AG04450 (cell line): ENCODE measurements at places on chromosomes 1 and 21.

- DNase-seq: no peak
Measured at GRCh38 chr1:94621395-94621794, 79.8 kb upstream of the F3 start.

DNA sequence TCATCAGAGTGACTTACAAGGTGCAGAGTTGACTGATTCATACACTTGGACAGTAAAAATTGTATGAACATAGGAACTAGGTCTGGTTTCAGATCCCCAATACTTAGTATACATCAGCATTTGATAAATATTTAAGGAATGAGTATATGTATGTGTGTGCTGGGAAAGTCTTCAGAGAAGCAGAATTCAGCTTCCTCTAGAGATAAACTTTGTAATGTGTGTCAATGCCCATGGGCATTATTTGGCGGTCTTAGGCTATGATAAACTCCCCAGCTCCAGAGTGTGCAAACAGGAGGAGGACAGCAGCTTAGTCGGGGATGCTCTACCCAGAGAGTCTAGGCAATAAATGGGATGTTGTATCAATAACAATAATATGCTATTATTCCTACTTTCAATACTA is 2.9 kb upstream of the CAMK1G start:
- no peak for DNase-seq

GRCh38 chr1:6868660-6869380 is 83.6 kb downstream of the CAMTA1 start:
- no peak for DNase-seq

GRCh38 chr21:45054227-45054926 is 20.0 kb upstream of the ADARB1 start:
- DNase-seq: no peak

DNA sequence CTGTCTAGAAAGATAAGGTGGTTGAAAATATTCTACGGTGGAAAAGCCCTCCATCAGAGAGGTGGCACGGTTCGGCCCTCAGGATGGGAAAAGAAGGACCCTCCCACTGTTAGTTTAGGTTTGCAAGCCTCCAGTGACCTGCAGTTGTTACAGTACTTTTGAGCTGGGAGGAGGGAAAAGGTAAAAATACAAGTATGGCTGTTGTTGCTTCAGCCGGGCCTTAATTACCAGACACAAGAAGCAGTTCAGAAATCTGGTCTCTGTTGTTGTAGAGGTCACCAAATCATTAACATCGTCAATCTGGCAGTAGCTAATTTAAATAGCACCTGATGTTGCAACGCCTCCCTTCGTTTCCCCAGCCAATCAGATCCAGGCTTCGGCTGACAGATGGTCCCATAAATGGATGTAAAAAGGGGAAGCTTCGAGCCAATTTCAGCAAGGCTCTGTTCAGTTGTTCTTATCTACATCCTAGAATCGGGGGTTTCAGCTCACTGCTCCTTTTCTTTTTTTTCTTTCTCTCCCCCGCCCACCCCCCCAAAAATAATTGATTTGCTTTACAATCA is at the start of gene ELAVL4:
Gene ELAVL4 (plus strand): TSS at position 424 of the 563 bp plus-strand sequence. CDS start 270 bp downstream, outside the sequence.
- DNase-seq: no peak

GRCh38 chr1:151976015-151976343 is 17.7 kb downstream of the S100A10 start:
- DNase-seq: no peak

GRCh38 chr1:34745666-34746065 is 9.2 kb upstream of the GJB5 start:
- no peak for DNase-seq

GRCh38 chr1:8216005-8216404 is 101.9 kb upstream of the SLC45A1 start:
- DNase-seq: no peak

DNA sequence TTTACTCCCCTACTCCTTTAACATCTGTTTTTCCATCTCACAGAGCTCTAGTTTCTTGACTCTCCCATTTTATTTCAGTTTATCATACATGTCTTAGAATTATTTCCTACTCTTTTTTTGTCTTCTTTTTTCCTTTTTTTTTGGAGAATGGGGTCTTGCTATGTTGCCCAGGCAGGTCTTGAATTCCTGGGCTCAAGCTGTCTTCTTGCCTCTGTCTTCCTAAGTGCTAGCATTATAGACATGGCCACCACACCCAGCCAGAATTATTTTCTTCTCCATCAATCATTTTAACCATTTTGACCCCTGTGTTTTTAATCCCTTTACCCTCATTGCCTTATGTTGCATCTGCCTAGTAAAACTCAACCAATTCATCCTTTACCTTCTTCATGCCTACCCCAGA is 123.2 kb upstream of the KIAA1614 start:
- DNase-seq: no peak

- no peak for DNase-seq
Measured at GRCh38 chr1:93573940-93574469, 107.6 kb downstream of the BCAR3 start.

- no peak for DNase-seq
Measured at GRCh38 chr1:237324226-237324625, 282.2 kb downstream of the RYR2 start.

DNA sequence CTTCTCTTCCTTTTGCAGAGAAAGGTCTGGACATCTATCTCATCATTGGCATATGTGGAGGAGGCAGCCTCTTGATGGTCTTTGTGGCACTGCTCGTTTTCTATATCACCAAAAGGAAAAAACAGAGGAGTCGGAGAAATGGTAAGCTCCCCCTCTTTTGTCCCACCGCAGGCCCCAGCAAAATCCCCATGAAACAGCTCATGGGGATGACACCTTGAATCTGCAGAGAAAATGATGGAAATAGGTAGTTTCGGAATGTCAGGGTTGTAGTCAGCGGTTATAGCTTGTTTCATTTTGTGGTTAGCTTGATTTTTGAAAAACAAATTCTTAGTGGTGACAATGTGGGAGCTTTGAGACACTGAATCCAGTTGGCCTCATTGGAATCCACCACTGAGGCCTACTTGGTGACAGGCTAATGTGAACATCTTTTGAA is 10.3 kb downstream of the CD2 start:
- no peak for DNase-seq

DNA sequence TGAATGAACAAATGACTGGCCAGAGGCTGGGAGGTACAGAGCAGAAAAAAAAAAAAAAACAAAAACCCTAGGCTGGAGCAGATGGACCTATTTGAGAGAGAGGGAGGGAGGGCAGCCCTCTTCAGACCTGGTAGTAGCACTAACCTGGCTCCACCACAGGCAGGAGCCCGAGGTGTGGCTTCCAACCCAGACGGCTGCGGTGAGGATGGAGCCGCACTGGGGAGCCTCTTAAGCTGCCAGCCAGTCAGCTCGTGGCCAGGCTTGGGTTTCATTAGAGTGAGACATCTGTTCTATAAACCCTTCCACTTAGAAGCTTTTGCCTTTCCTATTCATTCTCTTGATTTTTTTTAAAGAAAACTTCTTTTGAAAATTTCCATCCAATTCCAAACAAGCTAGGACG is 16.8 kb downstream of the LGR6 start:
- DNase-seq: no peak

GRCh38 chr1:61078618-61079295 is 3.6 kb upstream of the NFIA start:
- DNase-seq: no peak

DNA sequence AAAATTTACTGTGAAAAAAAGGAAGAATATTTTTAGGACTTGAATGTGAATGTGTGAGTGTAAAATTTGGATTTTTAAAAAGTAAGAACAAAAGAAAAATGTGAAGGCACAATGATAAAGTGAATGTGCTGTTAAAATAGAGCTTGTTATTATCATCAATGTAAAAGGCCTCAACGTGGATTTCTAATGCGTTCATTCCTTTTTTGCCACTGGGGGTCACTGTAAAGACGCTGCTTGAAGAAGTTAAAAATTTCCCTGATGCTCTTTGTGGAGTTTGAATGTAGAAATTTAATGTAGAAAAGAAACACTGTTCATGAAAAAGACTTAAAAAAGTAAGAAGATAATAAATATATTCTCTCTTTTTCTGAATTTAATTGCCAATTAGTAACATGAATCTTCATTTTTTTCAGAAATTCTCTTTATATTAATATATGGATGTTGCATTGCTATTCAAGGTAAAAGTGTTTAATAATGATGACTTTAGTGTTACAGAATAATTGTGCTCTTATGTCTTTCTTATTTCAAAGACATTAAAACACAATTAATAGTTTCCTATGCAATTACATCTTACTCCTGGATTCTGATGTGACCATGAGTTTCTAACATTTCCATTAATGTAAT is 161.5 kb downstream of the DNM3 start:
- DNase-seq: peak; percentile 43

GRCh38 chr21:28725396-28725795 is 267.3 kb downstream of the LTN1 start:
- no peak for DNase-seq

- no peak for DNase-seq
Measured at GRCh38 chr1:245153552-245154428, 995 bp upstream of the KIF26B start.

- DNase-seq: no peak
Measured at GRCh38 chr1:93414749-93415148, 33.2 kb upstream of the FNBP1L start.

DNA sequence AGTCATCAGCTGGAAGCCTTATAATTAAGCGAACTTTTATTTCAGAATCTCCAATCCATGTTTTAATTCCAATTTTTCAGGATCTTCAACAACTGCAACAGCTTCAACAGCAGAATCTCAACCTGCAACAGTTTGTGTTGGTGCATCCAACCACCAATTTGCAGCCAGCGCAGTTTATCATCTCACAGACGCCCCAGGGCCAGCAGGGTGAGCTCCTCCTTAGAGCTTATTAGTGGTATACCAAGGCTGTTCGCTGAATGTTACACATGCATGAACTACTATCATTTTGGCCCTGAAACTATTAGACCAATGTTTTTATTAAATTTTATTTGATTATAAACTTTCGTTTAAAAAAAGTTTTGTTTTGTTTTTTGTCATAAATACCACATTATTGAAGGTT is 142.4 kb downstream of the CD247 start:
- no peak for DNase-seq

DNA sequence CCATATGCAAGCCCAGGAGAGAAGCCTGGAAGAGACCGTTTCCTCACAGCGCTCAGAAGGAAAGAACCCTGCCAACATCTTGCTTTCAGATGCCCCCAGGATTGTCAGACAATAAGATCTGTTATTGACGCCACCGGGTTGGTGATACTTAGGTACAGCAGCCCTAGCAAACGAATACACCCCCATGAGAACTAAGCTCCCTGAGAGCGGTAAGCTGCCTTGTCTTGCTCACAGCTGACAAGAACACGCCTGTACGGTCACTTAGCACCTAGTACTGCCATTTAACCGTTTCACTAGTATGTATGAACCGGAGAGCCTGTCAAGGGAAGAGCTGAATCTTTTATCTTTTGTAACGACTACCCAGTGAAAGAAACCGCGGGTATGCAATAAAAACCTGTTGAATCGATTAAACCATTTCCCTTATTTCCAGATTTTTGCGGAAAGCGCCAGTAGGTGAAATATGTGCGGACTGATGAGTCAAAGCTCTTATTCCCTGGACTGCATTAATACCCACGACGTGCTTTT is 619 bp upstream of the ZBTB8B start:
- DNase-seq: no peak

GRCh38 chr1:229578168-229579058 is 19.9 kb upstream of the ABCB10 start:
- no peak for DNase-seq

DNA sequence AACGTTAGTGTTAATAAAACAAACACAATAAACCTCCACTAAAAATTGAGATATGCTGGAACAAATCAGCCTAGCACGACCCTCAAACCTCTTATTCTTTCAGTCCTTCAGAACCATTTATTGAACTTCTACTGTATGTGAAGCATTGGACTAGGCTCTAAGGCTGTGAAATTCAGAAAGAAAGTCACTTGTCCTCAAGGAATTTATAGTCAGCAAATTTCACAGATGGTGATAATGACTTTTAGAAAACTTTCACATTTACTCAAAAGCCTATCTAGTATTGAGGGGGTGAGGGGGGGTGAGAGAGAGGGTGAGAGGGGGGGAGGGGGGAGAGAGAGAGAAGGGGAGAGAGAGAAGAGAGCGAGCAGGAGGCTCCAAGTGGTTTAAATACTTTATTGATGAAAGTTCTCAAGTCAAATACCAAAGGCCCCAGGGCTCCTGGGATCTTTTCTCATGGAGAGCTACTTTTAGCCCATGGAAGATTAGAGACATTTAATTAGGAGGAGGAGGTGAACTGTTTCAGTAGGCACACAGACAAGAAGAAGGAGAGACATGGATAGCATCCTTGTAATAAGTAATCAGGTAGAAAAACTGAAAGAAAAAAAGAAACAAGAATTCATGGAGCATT is 66.3 kb upstream of the SSX2IP start:
- DNase-seq: no peak

DNA sequence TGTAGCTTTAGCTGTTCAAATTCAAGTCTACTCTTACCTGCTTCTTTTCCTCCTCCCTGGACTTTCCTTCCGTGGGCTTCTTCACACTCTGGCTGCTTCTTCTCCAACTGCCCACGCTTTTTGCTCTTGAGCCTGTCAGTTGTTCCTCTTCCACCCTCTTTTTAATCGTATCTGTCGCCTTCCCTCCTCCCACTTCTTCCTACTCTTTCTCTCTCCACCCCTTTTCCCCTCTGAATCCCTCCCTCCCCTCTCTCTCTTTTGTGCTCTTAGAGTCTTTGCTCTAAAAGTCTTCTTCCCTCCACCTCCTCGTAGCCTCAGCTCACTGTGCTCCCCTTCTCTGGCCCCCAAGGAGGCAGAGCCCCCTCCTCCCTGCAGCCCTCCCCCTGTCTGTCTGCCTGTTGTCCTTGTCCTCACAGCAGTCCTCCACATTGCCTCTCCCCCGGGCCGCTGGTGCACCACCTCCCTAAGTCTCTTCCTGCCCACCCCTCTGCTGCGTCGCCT is 12.9 kb upstream of the GJA5 start:
- no peak for DNase-seq

GRCh38 chr1:108590957-108591356 is 31.1 kb downstream of the EEIG2 start:
- peak; percentile 80 for DNase-seq

GRCh38 chr1:164629971-164630370 is 71.0 kb downstream of the PBX1 start:
- DNase-seq: no peak

GRCh38 chr1:48644190-48644900 is 132.3 kb downstream of the BEND5 start:
- no peak for DNase-seq

DNA sequence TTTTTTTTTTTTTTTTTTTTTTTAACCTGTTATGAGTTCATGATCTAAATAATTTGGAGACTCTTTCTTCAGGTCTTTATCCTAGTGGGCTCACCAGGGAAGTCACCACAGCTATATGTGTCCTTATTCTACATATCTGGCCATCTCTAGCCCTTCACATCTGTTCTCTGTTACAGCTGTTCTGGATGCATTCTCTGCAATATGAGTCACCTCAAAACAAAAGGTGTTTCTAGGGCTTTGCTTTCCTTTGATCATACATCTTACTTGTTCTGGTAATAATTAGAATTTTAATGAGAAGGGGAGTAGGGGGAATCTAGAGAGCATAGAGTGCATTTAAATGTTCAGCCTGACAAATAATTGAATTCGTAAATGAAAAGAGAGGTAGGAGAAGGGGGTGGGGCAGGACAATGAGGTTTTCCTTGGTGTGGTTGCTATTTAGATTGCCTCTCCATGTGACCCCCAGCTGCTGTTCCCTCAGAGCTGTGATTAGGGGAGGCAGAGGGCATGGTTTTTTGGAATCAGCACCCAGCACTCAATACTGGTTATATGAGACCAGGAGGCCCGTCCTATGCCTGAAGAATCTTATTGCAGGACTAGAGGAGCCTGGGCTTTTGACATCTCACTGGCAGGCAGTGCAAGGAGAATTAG is 8.0 kb downstream of the SYT6 start:
- no peak for DNase-seq

GRCh38 chr1:168469690-168470089 is 74.1 kb downstream of the XCL2 start:
- no peak for DNase-seq
